ENCODE measurements at places on chromosomes 12 and 14. TPM values are rescaled to one million over a fixed set of nuclear protein-coding genes. Genes with fewer than 3 reads are reported as not detected.

GRCh38 chr12:9751204-9752144 lies 9.2 kb downstream of the CD69 start:
- no peaks in the 10 kb centered on the region for H3K4me1 ChIP-seq
- H3K27ac ChIP-seq: no peak overlapping the region
- H3K36me3 ChIP-seq: no peaks in the 10 kb centered on the region
- H3K4me3 ChIP-seq: no peak overlapping the region
- H3K27me3 ChIP-seq: peaks cover 14% of the 10 kb centered on the region
- no peak for DNase-seq

TMEM132D gene
- total RNA-seq: 0.19 TPM

DNA sequence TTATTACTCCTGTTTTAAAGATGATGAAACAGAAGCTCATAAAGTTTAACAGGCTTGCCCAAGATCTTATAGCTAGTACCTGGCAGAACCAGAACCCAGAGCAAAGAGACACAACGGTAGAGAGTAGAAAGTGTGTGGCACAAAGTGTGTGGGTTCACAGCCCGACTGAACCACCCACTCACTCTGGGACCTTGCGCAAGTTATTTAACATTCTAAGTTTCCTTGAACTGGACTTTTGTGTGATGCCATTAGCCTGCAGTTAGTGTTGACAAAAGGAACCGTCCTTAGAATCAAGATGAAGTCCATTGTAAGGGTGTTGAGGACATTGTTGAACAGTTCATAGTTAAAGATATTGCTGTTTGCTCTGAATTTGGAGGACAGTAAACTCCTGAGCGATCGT lies 29.9 kb upstream of the RIC8B start:
- H3K4me1 ChIP-seq: peaks cover 70% of the 10 kb centered on the region
- H3K27ac ChIP-seq: peak overlapping the region; percentile 36
- peak overlapping the region; percentile 23 for H3K4me3 ChIP-seq
- H3K36me3 ChIP-seq: peaks cover 9% of the 10 kb centered on the region
- H3K27me3 ChIP-seq: no peaks in the 10 kb centered on the region
- DNase-seq: no peak

TC2N gene
- total RNA-seq: not detected

GRCh38 chr12:69779928-69780327 lies 41.3 kb downstream of the RAB3IP start:
- H3K27me3 ChIP-seq: no peaks in the 10 kb centered on the region
- H3K27ac ChIP-seq: no peak overlapping the region
- peak; percentile 44 for DNase-seq
- peaks cover 8% of the 10 kb centered on the region for H3K4me1 ChIP-seq

GRCh38 chr12:132352896-132353800 lies 23.8 kb upstream of the GALNT9 start:
- no peaks in the 10 kb centered on the region for H3K36me3 ChIP-seq
- H3K4me1 ChIP-seq: peaks cover 3% of the 10 kb centered on the region
- peaks cover 10% of the 10 kb centered on the region for H3K27me3 ChIP-seq
- no peak for DNase-seq

- H3K4me3 ChIP-seq: no peak overlapping the region
- DNase-seq: no peak
- peaks cover 63% of the 10 kb centered on the region for H3K4me1 ChIP-seq
- H3K27ac ChIP-seq: no peak overlapping the region
- H3K27me3 ChIP-seq: no peaks in the 10 kb centered on the region
- H3K36me3 ChIP-seq: no peaks in the 10 kb centered on the region
Measured at GRCh38 chr12:65879878-65880277, 55.6 kb downstream of the HMGA2 start.

DNA sequence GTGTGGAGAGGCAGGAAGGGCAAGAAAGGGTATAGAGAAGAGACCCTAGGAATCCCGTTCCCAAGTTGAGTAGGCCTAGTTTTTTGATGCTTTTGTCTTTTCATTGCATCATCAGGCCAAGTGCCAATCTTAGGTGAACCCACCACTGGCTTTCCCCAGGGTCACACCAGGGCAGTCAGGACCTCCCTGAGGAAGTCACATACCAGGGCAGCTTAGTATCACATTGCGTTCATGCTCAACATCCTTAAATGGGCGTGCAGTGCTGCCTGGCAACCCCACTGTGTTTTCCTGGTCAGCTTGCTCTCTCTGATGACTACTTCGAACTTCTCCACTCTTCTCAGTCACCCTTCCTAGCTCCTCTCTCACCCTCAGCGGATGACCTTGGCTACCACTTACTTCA lies 9.0 kb downstream of the ASIC1 start:
- H3K4me1 ChIP-seq: peaks cover 11% of the 10 kb centered on the region
- no peak overlapping the region for H3K4me3 ChIP-seq
- H3K36me3 ChIP-seq: no peaks in the 10 kb centered on the region
- H3K27me3 ChIP-seq: no peaks in the 10 kb centered on the region

DNA sequence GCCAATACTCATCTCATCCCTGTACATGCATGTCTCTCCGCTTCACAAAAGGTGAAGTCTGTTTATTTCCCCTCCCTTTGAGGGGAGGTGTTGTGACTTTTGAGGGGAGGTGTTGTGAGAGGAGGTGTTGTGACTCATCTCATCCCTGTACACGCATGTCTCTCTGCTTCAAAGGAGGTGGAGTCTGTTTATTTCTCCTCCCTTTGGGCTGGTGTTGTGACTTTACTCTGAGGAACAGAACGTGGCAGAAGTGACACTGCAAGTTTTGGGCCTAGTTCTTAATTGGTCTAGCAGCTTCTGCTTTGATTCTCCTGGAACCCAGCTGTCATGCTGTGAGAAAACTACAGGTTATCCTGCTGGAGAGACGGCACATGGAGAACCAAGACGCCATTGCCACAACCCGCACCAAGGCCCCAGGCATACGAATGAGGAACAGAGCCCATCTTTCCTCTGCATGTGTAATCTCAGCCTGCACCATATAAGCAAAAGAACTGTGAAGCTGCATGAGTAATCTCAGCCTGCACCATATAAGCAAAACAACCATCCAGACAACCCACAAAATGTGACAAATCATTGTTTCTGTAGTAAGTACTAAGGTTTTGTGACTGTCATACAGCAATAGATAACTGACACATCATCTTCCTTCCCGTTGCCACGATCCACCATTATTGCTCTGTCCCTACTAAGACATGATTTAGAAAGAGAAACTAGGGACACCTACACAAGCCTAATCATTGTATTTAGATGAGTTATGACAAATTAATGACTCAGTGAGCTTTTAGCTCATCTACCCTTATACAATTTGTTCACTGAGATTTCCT lies 30.0 kb downstream of the GALNT4 start:
- DNase-seq: no peak
- H3K27ac ChIP-seq: peak overlapping the region; percentile 48

CFAP54 gene
- total RNA-seq: 3.1 TPM

FGF23 gene
- total RNA-seq: 0.25 TPM

KRT8 gene
- total RNA-seq: 8.3 TPM

GRCh38 chr12:63930971-63931370 lies 86.5 kb downstream of the SRGAP1 start:
- DNase-seq: no peak
- H3K36me3 ChIP-seq: peaks cover 14% of the 10 kb centered on the region
- H3K4me1 ChIP-seq: no peaks in the 10 kb centered on the region
- no peak overlapping the region for H3K4me3 ChIP-seq
- H3K27me3 ChIP-seq: no peaks in the 10 kb centered on the region
- H3K27ac ChIP-seq: no peak overlapping the region
